ENCODE measurements at places on chromosomes 5 and 9.

GRCh38 chr9:85427772-85428171 lies 314.0 kb downstream of the AGTPBP1 start:
- no peak for DNase-seq

GRCh38 chr5:53469946-53470687 lies 10.3 kb upstream of the FST start:
- DNase-seq = no peak

DNA sequence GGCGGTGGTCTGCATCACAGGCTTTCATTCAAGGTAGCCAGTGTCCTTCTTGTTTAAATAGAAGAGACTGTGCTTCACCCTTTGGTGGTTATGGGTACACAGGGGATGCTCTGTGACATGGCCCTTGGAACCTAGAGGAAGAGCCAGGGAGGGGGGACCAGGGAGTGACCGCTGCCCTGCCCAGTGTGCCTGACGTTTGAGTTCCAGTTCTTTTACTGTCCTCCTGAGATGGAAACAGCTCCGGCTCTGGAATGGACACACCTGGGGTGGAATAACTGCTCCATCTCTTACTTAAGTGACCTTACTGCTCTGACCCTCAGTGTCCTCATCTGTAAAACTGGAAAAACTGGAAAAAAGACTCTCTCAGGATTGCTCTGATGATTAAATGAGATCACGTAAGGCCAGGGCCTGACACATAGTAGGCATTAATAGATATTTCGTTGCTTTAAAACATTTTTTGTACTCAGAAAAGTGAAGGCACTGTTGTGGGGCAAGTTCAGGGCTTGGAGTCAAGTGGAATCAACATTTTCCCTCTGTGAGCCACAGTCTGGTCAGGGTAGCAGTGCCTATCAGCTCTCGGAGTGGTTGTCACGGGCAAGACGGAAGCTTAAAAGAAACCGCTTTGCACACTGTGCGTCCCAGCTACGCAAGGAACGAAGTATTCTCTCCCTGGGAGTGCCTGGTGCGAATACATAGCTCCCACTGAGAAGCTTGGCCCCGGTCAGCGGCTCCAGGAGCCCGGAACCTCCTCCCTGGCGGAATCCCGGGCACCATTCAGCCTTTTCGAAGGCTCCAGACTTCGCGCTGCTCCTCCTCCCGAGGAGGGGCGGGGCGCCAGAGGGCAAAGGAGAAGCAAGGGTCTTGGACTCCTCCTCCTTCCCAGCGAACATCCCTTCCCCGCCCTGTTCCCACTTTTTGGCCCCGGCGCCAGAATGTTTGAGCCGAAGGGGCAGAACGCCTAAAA lies 5.8 kb downstream of the POU4F3 start:
- DNase-seq = no peak

DNA sequence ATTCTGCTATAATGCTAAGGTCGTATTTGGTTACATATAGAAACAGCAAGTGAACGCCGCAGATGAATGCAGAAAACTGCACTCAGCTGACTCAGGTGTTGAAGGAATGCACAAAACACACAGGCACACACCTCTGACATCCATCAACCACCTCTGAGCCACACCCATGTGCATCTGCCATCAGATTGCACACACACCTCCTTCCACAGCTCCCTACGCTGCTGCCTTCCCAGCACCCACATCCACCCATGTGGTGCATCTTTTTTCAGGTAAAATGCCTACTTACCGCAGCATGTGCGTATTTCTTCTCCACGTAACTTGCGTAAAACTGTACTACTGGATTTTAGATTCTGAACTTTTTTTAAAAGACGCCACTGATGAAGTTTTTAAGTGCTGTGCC lies 7.1 kb downstream of the STK10 start:
- DNase-seq = no peak

DNA sequence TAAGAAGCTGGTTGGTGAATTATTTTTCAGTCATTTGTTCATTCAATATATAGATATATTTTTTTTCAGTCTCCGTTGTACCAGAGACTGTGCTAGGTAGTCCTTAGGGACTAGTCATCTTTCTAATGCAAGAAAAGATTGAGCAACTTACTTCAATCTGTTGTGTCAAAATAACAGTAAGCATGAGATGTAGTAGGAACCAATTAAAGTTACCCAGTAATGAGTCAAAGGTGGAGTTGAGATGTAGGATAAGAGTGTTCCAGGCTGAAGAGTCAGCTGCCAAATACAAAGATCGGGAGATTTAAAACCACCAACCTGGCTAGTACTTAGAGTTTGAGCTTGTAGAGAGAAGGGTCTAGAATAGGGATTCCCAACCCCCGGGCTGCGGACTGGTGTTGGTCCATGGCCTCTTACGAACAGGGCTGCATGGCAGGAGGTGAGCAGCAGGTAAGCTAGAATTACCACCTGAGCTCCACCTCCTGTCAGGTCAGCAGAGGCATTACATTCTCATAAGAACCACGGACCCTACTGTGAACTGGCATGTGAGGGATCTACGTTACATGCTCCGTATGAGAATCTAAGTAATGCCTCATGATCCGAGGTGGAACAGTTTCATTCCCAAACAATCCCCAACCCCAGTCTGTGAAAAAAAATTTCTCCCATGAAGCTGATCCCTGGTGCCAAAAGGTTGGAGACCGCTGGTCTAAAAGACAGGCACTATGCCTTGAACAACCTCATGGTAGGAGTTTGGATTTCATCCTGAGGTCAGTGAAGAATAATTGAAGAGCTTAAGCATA lies 1241.5 kb upstream of the WWC1 start:
- DNase-seq = no peak

GRCh38 chr9:88951155-88951542 lies 40.1 kb upstream of the S1PR3 start:
- no peak for DNase-seq

- no peak for DNase-seq
Measured at GRCh38 chr9:125812403-125812802, 65.2 kb downstream of the PBX3 start.

- no peak for DNase-seq
Measured at GRCh38 chr5:74945561-74946165, 79.5 kb upstream of the FAM169A start.

- DNase-seq = no peak
Measured at GRCh38 chr9:135526089-135526729, 5.0 kb downstream of the LCN1 start.

- DNase-seq = no peak
Measured at GRCh38 chr9:101269591-101270283, 115.1 kb downstream of the BAAT start.

DNA sequence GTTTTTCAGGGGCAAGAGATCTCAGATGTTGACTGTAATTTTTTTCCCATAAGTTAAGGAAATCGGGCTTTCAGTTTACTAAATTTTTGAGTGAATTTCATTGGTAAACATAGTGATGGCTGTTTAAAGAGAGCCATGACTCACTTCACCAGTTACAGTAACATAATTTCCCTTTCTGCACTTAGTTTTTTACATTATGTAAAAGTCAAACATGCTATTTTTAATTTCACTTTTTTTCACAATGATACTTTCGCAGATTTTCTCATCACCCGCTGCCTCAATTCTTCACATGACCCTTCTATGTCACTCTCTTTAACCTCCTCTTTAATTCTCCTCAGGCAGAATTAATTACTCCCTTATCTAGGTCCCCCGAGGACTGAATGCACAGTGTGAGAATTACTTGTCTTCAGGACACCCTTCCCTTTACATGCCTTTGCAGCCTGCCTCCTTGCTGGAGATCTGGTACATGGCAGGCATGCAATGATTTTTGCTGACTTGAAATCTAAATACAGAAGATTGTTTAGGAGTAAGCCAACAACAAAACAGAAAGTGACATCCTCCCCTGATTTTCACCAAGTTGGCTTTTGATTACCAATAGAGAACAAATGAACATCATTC lies 217.5 kb upstream of the S1PR3 start:
- no peak for DNase-seq

- DNase-seq = no peak
Measured at GRCh38 chr9:133873009-133873408, 119.1 kb downstream of the VAV2 start.

DNA sequence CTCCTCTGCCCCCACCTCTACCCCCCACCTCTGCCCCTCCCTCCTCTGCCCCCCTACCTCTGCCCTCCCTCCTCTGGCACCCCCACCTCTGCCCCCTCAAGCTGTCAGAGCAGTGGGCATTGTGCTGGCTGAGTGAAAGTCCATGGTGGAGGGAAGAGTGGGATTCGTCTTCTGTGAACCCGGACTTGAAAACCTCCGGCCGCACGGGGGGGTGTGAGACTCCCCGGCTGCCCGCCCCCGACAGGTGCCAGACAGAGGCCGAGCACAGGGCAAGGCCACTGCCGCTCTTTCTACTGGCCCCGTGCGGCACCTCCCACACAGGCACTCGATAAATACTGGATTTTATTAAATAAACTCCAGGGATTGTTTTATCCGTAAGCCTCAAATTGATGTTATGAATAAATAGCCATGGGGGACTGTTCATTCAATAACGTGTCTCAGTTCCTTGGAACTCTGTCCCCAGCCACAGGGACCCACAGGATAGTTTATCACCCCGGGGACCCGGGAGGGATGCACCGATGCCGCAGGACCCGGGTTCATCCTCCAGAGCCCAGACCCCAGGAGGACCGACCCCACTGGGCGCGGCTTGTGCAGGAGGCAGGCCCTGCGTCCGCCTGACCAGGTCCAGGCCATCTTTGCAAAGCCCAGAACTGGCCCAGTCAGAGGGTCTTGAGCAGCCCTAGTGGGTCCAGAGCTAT lies 2.6 kb upstream of the QRFP start:
- no peak for DNase-seq

DNA sequence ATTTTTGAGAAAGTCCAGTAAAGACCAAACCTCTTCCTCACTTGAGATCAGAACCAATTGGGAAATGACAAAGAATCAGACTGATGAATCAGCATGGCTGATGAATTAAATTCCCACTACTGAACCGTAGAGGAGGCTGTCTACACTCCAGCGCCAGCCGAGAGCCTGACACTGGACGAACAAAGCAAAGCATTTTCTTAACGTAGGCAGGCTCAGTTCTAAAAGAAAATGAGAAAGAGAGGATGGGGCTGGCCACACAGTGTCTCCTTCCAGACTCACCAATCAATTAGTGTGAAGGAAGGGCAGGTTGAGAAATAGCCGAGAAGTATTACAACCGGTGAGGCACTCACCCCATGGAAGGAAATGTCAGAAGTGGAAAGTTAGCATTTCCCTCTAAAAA lies 49.4 kb downstream of the ITGA1 start:
- DNase-seq = no peak

DNA sequence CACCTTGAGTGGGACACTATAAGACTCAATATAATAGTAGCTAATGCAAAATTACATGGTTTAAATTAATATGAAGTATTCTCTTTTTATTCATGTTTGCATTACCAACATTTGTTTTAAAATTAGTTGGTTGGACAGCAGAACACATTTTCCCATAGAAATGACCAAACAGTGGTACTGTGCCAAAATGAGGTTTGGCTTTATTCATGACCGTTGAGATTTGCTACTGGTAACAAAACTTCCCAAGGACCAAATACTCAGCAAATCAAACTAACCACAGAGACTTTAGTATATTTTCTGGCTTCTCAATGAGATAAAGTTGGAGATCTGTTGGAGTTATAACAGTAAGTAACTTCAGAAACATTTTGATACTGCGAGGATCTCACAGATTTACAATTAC lies 637.8 kb upstream of the MEF2C start:
- DNase-seq = no peak

- DNase-seq = no peak
Measured at GRCh38 chr9:127056446-127056845, 66.0 kb downstream of the ANGPTL2 start.

DNA sequence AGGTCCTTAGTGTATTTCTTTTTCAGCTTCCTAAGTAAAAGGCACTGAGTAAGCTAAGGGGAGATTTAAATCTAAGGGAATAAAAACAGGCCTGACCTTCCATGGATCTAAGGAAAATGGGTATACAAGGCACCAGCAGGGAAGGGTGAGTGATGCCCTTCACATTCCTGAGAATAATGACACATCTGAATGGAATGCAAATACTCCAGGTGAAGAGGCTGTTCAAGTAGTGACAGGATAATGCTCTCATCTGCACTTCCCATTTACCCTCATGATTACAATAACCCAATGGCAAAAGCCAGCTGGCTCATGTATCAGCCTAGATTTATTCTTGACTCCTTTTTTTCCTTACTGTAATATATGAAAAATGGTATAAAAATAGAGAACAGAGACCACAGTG lies 216.2 kb upstream of the ACTBL2 start:
- DNase-seq = no peak

- no peak for DNase-seq
Measured at GRCh38 chr9:70945301-70945700, 176.1 kb downstream of the TRPM3 start.

DNA sequence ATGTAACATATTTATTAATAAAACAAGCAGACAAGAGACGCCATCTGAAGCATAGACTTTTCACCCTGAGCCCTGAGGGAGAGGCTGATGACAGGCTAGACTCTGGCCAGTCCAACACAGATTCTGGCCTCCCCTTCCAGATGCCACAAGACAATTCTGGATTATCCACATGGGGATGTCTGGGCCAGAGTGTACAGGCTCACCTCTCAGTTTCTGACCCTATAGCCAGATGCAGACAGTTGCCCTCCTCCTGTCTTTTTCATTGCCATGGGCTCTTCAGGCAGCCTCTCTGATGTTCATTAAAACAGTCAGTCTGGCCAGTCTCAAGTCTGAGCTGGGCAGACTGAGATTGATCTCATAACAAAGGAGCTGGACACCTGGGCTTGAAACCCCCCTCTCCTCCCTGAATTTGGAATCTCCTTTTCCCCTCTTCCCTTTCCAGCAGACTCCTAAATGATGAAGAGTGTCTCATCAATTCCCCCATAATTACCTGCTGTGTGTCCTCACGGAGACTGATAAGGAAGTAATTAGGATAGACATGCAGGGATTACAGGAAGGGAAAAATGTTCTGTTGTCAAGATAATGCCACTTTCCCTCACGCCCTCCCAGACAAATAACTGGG lies 89.6 kb downstream of the ASTN2 start:
- no peak for DNase-seq

- DNase-seq = no peak
Measured at GRCh38 chr5:24999732-25000131, 355.0 kb upstream of the CDH10 start.

DNA sequence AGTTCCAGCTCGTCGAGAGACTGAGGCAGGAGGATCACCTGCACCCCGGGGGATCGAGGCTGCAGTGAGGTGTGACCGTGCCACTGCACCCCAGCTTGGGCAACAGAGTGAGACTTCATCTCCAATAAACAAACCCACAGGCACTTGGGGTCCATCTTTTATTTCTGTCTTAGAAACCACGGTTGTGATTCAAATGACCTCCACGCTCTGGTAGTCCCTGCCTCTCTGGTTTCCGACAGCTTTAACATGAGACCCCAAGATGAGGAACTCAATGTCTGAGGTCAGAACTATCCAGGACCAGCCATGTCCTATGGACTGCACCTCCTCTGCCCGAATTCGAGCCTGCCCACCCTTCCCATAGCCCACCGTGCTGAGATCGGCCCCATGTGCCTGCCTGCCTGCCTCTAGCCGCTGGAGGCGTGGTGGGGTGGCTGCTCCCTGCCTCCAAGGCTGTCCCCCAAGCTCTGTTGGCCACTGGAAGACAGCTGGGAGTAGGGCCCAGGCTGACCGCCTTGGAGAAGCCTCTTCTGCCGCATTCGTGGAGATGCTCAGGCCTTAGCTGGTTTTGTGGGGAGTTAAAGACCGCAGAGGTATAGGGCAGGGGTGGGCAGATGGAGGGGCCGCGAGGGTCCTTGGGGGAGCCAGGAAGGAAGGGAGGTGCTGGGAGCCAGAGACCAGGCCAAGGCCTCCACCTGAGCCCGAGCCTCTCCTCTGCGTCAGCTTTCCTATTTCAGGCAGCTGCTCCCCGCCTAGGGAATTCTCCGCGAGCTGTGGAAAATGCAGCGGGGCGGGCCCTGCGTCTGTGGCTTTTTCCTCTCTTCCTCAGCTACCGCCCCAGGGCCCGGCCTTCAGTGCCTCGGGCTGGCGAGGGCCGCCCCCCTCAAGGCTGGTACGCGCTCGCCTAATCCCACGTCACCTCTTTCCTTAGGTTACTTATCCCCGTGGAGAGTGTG lies 6.9 kb upstream of the WDR5 start:
- no peak for DNase-seq
